ENCODE measurements at places on chromosomes 4 and X.

DNA sequence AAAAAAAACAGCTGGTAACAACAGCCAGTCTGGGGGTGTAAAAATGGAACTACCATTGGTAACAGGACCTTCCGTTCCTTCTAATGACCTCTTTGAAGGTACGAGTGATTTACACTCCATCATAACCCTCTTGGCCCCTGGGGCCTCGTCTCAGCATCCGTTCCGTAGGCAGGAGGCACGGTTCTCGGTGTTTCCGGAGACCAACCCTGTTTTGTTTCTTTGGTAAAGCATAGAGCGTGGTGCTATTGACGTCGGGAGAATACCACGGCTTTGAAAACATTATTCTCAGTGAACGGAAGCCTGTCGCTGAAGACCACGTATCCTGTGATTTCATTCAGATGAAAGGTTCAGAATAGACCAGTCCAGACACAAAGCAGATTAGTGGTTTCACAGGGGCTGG is 198.9 kb downstream of the ASMT start:
- DNase-seq: no peak

GRCh38 chrX:10797466-10797865 is 177.1 kb upstream of the MID1 start:
- no peak for DNase-seq

DNA sequence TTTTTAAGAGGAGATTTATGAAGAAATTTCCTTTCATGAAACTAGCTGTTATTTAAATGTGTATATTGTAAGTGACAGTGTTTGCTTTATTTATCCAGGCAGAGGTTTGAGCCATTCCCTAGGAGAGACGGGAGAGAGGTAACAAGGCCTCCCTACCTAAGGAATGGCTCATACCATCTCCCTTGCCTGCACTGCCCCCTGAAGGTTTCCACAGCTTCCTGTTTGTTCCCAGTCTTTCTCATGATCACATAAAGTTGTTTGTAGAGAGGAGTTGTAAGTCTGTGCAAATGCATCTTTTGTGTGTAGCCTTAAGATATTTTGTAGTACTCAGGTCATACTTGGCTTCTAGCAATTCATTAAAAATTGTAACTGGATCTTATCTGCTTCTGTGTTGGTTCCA is 1504.5 kb upstream of the PCDH10 start:
- DNase-seq: no peak

- peak; percentile 45 for DNase-seq
These were observed 578.9 kb upstream of the FAT1 start for GRCh38 chr4:187302457-187303150.

- no peak for DNase-seq
These were observed 553.5 kb downstream of the SPOCK3 start for GRCh38 chr4:166680796-166681195.
